Mesenteric fat pad (tissue), 1 donor: ENCODE measurements at places on chromosomes 11 and 22.

DNA sequence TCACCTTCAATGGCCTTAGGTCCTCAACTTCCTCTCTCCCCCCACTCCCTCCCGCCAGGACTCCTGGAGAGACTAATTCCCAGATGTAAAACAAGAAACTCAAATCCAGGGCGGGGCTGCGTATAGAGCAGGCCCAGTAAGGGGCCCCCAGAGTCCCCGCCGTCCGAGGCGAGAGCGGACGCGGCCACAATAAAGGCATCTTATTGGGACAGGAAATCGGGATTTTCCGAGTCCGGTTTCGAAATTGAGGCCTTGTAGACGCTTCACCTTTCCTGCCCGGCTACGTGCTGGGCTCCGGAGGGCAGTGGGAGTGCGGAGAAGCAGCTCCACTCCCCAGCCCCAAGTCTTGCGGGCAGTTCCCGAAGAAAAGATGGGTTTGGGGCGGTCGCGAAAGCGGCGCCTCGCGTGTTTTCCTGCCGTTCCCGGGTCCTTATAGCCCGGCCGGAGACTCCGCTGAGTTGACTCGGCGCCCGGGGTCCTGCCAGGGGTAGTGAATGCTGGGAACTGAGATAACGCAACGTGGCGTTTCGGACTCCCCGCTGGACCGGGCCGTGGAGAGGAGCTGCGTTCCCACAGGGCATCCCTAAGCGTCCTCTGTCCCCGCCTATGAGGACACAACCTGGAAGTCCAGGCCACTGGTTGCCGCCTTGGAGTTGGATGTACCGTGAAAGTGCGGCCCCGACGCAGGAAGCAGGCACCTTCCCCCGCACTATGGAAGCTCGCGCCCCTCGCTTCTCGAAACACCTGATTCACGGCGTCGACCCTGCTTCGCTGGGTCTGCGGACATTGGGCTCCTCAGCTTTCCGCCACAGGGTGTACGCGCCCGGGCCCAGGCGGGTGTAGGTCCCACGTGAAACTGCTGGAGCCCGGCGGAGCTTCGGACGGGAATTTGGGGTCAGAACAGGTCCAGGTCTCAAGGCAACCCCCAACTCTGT lies 4.8 kb upstream of the CHRM1 start:
- DNase-seq, result no peak

DNA sequence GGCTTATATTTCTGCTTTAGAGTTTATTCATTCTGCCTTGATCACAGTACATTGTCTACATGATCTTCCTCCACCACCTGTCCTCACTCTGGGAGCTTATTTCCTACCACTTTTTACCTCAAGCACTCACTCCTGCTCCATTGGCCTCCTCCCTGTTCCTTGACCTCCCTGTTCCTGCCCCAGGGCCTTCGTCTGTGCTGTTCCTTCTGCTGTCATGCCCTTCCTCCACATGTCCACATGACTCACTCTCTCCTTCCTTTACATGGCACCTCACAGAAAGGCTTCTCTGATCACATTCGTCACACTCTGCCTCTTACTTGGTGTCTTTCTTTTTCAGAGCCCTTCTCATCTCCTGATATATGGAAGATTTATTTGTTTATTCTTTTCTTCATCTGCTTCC lies 103.0 kb downstream of the FBXO7 start:
- no peak for DNase-seq

- no peak for DNase-seq
Observed at GRCh38 chr11:123407130-123407995, 22.7 kb upstream of the GRAMD1B start.

DNA sequence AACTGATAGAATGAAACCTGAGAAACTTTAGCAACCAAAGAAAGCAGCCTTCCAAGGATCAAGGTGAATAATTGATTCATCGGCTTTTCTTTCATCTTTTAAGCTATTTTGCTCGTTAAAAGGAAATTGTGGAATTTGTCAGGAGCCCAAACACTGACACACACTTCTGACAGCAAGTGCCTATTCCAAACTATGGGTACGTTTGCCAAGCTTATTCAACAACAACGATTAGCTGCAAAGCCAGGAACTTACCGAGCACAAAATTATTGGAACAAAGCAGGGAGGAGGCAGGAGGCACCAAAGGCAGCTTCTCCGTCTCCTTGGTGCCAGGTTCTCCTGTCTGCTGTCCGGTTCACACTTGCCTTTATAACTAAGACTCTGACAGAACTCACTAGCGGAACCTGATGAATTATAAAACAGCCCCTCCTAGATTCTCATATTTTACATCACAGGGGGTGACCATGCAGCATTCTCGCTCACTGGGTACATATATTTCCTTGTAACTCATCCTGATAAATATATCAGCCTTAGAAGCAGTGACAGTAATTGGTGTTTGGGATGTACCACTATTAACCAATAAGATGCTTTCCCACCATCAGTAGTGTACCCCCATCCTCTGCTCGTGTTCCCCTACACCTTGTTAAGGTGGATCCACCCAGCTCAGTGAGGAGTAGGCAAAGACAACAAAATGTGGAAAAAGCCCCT lies 395.9 kb upstream of the CCDC90B start:
- no peak for DNase-seq

DNA sequence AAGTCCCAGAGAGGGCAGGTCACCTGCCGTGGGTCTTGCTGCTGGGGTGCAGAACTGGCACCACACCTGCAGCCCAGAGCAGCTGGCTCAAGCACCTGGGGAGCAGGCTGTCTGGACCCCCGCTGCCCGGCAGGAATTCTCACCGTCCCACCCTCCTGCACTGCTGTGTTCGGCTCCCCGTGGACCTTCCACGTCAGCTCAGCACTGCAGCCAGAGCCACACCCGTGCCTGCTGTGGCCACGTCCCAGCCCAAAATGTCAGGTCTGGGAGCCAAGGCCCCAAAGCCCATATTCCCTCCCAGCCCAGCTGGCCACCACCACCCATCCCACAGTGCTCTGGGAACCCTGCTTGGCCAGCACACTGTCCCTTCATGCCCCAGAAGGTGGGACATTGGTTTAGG lies 28.0 kb upstream of the MYRF start:
- DNase-seq, result no peak

DNA sequence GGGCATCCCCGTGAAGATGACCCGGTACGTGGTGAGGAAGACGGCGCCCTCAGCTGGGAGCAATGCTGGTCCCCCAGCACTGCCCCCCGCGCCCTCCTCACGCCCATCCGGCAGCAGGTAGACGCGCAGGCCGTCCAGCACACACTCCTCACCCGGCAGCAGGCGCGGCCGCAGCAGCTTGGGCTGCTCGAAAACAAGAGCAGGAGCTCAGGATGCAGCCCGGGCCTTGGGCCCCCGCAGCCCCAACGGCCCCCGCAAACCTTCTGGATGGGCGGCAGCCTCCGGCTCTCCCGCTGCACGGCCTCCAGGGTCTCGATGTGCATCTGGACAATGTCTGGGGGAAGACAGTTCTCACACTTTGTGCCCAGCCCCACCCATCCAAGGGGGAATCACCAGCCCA lies 13.3 kb downstream of the SBF1 start:
- DNase-seq, result no peak

- no peak for DNase-seq
Observed at GRCh38 chr11:102589047-102589459, 36.1 kb downstream of the MMP20 start.

DNA sequence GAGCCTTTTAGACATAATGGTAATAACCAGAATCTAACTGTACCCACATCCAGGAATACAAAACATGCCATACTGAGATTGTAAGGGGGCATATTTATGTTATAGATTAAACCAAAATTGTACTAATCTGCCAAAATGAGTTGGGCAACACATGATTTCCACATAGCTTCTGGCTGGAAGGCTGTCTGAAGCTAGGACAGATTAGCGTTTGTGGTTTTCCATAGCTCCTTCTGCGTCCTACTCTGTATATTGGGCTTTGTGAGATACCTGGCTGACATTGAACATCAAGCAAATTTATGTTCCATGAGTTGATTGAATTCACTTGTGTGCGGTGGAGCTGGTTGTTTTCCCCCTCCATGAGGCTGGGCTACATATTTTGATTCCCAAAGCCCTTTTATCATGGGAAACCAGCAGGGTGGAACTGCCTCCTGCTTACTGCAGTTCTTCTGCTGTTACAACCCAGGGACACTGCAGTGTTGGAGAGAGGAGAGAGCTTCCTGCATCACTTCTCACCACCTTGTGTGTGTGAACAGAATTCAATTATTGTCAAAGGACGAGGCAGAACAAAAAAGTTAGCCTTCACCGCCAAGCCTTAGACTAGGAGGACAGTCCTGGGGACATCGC lies 114.9 kb downstream of the C11orf91 start:
- no peak for DNase-seq
